ENCODE measurements at places on chromosomes 4 and X. TPM values are rescaled to one million over a fixed set of nuclear protein-coding genes. Genes with fewer than 3 reads are reported as not detected.

The EGFL6 gene
- 0.80 TPM for total RNA-seq

The SMIM10L2A gene
- total RNA-seq: 32.8 TPM

The EPGN gene
- total RNA-seq: not detected

The ZNF141 gene
- total RNA-seq: 28.7 TPM

The ADAM29 gene
- 0.66 TPM for total RNA-seq

The XAGE1A gene
- not detected for total RNA-seq

The H2BW2 gene
- not detected for total RNA-seq

The CT47C1 gene
- total RNA-seq: not detected

The CLDN24 gene
- total RNA-seq: not detected

The TCP11X1 gene
- total RNA-seq: not detected
